ENCODE measurements at places on chromosomes 7 and 10.

DNA sequence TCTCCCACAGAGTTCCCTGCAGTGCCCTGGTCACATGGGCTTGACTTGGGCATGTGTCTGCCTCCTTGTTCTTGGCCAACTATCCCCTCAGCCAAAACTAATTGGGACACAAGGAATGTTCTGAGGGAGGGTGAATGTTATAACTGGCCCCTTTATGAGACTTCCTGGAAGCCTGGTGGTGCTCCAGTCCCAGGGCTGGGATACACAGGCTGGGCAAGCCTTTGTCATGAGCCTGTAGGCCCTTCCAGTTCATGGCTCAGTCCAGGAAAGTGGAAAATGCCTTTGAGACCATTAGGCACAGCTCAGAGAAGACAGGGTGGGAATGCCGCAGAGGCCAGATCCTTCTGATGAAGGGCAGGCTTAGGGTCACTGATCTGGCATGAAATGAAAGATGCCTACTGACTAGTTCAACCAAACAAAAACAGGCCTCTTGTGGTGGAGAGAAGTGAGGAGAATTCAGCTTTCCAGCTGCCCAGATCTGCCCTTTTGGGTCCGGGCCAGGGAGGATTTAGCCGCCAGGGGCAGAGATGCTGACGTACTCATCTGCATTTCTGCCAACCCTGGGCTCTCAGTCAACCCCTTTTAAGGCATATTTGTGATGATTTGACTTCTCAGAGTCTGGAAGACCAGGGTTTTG lies 961.5 kb downstream of the KCNMA1 start:
- DNase-seq, result no peak

DNA sequence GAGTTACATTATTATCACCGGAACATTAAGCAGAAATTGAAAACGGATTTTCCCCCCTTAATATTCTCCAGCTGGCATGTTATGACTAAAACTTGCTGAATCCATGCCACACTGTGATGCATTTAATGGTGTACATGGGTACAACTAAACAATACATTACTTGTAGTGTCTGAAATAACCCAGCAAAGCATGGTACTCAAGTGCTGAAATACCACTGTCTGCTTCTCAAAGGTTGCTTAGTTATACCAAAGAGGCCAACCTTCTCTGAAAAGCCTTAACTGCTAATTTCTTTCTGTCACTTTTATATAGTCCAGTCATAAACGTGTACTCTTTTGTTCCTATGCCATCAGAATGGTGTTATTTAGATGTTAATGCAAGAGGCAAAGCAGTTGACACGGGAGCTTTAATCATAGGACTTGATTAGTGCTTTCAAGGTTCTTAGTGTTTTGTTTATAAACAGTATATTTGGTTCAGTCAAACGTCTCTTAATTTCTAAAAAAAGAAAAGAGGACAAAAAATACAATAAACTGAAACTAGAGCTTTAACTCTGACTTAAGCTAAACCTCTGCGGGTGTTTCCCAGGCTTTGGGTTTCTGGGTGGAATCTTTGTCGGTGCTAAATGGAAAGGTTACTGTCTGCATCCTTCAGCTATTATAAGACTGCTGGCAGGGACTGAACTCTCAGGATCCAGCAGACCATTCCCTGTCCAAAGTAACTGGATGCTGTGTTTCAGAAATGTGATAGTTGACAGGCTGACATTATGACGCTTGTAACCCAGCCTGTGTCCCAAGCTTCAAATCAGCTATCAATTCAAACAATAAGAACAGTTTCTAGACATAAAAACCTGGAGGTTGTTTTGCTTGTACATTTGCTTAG lies 202.6 kb downstream of the PPP1R3A start:
- no peak for DNase-seq

- DNase-seq, result peak; percentile 32
These were observed 4.0 kb upstream of the IGF2BP3 start for GRCh38 chr7:23474094-23474828.

- DNase-seq, result no peak
These were observed 704.0 kb upstream of the IGFBP3 start for GRCh38 chr7:46625032-46625431.

DNA sequence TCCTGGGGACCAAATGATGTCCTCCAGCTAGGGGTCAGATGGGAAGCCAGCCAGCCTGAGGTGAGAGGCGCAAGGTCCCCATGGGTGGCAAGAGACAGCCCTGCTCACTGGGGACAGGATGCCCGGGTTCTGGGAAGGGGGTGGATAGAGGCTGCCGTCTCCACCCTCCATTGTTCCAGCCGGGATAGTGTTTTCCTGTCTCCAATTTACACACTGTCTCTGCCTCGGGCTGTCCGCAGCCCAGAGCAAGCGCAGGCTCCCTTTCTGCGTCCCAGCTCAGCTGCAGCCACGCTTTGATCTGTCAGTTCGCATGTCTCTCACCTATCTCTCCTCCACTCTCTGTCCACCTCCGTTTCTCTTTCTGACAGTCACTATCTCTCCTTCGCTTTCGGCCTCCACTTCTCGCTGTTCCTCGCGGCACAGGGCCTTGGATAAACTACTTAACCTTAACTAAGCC lies 2.1 kb downstream of the EPHB4 start:
- no peak for DNase-seq

GRCh38 chr10:26367771-26368170 lies 70.4 kb upstream of the APBB1IP start:
- no peak for DNase-seq

- DNase-seq, result no peak
These were observed 18.5 kb upstream of the NODAL start for GRCh38 chr10:70459774-70460490.

DNA sequence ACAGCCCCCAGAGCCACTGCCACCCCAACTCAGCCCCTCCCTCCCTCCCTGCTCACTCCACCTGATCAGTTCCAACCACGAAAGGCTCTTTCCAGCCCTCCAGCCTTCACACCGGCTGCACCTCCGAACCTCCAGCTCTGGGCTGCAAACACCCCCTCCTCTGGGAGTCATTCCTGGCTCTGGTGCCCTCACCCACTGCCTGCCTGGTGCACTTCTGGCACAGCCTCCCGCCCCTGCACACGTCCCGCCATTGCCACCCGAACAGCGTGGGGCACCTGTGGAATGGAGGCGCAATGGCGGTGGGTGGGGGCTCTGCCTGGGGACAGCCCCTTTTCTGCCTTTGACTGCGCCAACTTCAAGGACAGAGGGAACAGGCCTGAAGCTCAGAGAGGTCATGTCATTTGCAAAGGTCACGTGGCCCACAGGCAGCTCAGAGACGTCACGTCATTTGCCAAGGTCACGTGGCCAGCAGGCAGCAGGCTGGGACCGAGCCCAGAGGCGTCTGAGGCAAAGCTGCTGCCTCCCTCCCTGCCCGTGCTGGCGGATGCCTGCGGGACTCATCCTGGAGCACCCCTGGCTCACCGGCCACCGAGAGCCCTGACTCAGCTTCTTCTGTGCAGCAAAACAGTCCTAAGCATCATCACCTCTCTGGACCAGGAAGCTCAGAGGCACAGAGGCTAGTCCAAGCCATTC lies 76.0 kb upstream of the DNAAF5 start:
- DNase-seq, result no peak

Measured in stimulated activated CD8-positive, alpha-beta memory T cell treated with anti-CD3 and anti-CD28 coated beads, Interleukin-7, amount 100 ng/mL, for 24 hours (primary cell).